AG04449 (cell line): ENCODE measurements at places on chromosomes 5 and 9.

GRCh38 chr9:29800821-29801220 is 2227.5 kb upstream of the C9orf72 start:
- DNase-seq: no peak

DNA sequence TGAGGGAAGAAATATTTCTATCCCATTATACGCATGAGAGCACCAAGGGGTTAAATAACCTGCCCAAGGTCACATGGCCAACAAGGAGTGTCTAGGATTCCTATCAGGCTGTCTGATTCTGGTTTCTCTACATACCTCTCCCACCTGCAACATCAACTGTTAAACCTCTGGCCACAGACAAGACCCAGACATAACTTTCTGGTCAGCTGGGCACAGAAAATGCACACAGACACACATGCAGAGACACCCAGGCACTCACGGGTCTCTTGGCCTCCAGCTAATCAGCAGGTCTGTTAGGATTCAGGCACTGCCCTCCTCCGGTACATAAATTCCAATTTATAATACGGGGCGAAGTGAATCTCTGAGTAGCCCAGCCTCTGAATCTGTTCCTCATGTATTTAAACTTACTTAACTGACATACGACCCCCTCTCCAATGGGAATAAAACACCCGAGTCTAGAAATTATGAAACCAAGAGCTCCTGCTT is 1.5 kb downstream of the SEPTIN8 start:
- DNase-seq: no peak

- DNase-seq: no peak
Measured at GRCh38 chr9:126127591-126127990, 199.0 kb upstream of the MVB12B start.

DNA sequence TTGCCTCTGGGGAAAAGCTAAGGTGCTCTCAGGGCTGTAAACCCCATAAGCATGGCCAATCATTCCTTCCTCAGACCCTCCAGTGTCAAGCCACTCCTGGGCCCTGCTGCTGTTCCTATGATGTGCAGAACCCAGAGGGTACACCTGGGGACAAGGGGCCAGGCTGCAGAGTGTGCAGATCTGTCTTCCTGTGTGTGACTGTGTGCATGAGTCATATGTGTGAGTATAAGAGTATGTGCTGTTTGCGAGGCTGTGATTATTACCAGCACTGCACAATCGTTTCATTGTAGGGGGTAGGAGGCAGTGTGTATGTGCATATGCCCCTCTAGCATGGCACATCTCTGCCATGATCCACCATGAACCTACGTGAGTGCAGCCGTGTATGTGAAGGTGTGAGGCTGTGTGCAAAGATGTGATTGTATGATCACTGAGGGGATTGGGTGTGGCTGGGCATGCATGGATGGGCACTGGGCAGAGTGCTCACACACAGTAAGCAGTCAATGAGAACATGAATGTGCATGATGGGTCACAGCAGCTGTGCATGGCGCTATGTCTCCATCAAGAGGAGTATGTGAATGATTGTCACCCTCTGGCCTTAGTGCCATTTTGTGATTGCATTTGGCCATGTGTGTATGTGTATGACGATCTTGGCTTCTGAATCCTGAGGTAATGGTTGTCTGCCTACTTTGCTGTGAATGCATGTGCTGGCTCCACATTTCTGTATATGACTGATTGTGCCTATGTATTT is 2.4 kb upstream of the OR1K1 start:
- DNase-seq: no peak

- peak; percentile 97 for DNase-seq
Measured at GRCh38 chr5:65190328-65191053, 291.2 kb downstream of the ADAMTS6 start.

DNA sequence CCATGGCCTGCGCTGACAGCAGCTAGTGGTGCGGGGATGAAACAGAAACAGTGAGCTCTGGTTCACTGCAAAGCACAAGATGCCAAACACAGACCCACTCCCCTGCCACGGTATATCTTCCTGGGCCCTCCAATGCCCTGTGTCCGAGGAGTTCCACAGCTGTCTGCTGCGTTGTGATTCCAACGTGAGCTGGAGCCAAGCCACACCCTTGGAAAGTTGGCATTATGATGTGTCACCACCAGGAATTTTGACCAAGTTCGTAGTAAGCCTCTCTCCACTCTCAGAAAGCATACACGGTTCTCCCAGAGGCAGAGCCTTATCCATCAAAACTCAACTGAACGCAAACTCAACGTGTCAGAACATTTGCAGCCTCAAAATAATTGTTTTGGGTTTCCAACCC is 55.6 kb downstream of the MACROH2A1 start:
- DNase-seq: no peak

DNA sequence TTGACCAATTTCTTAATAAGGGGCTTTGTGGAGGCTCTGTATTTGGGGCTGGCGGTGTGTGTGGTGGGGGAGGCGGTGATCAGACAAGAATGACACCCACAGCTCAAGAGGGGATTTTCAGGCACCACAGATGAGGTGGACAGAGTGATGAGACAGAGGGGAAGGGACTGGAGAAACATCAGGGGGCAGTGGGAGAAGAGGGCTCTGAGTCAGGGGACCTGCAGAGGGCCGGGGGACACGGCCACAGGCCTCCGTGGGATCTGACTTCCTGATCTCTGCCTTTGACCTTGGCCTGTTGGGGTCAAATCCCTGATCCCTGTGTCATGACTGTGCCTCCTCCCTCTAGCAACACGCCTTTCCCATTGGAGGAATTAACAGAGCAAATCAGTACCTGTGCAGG is 197.7 kb downstream of the C9orf50 start:
- no peak for DNase-seq

GRCh38 chr9:109733690-109734089 is 46.3 kb upstream of the PALM2AKAP2 start:
- DNase-seq: no peak

DNA sequence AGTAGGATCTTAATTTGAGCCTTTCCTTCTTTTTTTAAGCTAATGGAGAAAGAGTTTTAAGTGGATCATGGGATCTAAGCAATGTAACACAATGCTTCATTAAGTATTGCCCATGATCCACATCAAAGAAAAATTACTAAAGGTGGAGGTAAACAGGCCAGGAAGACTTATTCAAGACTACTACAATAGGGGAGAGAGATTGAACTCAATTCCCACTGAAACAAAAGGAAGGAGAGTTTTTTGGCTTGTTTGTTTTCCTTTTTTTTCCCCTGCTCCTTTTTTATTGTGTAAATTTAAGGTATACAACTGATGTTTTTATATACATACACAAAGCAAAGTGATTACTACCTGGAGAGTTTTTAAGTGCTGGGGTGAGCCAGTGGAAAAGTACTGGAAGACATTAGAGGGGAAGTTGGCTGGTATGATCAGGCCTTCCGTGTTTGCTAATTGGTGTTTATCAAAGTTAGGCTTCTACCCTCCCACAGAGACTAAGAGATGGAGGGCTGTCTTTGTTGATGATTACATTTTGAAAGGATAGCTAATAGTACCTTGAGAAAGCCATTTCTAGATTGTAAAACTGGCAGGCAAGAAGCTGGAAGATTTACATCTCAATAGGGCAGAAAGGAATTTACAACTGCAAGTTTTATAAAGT is 262.7 kb downstream of the CHSY3 start:
- no peak for DNase-seq

DNA sequence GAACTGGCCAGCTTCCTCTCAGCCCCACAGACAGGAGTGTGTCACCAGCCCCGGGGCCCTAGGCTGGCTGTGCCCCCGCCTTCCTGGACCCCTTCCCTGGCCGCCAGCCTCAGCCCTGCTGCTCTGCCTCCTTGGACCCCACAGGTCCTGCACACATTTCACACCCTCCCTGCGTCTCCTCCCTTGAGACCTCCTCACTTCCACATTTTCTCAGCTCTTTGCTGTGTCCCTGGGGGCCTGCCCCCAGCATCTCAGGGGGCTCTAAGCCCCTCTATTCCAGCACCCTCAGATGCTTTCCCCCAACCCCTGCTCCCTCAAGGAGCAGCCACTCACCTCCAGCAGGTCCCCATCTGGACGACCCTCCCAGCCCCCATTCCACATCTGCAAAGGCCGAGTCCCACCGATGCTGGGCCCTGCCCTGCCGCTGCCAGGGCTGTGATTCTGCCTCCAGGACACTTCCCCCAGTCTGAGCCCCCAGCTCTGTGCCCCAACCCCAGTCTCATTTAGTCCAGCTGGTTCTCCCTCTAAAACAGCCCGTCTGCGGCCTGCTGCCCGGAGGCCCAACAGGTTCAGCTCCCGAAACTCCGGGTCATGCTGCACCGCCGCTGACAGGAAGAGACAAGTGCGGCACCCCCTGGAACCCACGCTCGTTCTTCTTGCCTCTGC is 4.2 kb downstream of the SLC34A3 start:
- no peak for DNase-seq

GRCh38 chr5:10655161-10655971 is 91.5 kb downstream of the ANKRD33B start:
- DNase-seq: no peak

- DNase-seq: no peak
Measured at GRCh38 chr9:17878810-17879370, 300.0 kb downstream of the SH3GL2 start.

GRCh38 chr5:66209350-66209749 is 65.2 kb downstream of the SREK1 start:
- no peak for DNase-seq

GRCh38 chr5:61831736-61832135 is 474.3 kb upstream of the KIF2A start:
- no peak for DNase-seq

DNA sequence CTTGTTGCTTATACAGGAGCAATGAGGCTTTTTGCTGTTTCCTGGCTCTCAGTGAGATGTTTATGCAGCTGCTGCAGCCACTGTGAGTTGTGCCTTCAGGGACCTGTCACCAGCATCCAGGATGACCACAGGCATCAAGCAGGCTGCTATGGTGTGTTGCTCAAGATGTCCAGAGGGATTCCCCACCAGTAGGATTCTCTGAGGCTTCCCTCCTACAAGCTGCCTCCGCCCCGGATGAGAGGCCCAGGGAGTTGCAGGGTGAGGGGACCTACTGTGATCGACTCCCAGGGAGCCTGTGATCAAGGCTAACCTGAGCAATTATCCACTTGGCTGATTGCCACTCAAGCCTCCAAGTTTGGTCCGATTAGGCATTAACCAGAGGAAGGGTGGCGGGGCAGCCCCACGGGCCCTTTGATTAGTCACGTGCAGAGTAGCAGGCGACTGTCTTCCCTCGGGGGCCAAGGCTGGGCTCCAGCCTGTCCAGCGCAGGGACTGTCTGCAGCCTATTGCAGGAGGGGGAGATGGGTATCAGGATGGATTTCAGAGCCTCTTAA is 1.8 kb upstream of the FAT2 start:
- no peak for DNase-seq

- DNase-seq: no peak
Measured at GRCh38 chr9:137813651-137814415, 63.7 kb upstream of the CACNA1B start.

DNA sequence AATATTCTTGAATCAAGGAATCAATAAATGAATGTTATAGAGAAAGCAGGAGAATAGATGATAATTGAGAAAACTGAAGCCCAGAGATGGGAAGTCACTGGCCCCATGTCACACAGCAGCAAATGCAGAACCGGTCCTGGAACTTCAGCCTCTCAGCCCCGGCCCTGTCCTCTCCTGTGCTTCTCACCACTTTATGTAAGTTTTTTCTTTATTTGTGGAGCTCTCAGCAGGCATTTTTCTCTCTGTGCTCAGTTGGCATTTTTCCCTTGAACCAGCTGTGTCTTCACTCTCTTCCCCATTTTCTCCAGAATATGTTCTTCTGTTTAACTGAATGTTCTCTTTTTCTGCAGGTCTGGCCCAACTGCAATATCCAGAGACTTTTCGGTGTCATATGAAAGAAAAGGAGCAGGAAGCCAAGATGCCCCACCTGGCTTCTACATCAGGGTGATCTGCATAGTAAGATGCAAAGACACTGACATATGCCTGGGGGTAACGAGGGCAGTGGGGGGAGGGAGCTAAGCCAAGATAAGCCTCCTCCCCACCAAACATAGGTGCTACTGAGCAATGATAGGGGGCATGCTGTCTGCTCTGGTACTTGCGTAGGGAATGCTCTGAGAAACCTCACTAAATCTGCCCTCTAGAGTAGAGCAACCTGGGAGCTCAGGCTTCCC is 12.8 kb upstream of the LCP2 start:
- DNase-seq: no peak

DNA sequence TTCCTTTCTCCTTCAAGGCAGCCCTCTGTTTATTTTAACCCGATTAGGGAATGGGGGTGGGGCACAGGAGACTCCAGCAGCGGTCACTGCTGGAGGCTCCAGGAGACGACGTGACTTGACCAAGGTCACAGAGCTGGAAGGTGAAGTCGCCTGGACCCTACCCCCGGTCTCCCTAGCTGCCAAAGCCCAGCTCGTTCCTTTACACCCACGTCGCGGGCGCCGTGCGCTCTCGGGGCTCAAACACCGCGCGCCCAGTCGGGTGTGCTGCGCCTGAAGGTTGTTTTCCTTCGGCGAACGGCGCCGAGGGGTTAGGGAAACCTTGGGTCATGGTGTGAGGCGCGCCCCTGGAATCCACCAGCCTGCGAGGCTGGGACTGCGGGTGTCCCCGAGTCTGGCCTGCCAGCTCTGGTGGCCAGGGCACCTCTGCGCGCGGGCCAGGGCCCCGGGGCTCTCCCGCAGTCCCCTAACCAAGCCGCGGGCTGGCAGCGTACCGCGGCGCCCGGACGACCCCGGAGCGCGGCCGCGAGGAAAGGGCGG is 747 bp upstream of the UNC5A start:
- DNase-seq: no peak

DNA sequence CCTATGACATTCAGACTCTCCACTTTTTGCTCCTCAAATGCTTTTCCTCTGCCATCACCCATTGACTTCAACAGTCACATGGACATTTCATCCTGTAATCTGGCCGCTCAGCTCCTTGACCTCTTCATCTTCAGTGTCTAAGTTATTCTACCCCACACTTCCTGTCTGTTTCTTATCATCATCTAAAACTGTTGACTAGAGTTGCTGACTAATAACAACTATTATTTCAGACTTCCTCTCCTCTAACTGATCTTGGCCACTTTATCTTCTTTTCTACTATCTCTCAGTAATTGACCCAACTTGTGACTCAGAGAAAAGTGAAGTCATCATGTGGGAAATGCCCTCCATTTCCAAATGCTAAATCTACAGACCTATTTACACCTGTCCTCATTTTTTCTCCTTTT is 254.7 kb upstream of the TRPC7 start:
- DNase-seq: peak; percentile 7

DNA sequence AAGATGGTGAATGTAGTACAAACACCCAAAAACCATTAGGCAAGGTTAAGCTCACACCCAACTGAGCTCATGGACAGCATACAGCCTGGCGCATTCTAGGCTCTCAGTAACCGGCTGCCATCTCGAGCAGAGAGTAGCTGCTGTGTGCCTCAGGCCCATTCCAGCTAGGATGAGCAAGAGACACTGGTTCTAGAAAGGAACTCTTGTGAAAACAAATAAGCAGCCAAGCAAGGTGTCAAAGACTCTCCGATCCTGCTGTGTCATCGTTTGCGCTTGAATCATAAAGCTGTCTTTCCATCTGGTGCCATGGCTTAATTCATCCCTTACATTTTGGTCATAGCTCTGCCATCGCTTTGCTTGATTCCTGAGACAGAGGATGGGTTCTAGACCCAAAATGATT is 135.4 kb upstream of the MSX2 start:
- no peak for DNase-seq

- DNase-seq: no peak
Measured at GRCh38 chr9:77917800-77918199, 113.8 kb downstream of the GNAQ start.

GRCh38 chr5:54667136-54667535 is 149.6 kb downstream of the SNX18 start:
- DNase-seq: no peak
